Activated CD4-positive, alpha-beta T cell treated with anti-CD3 and anti-CD28 coated beads, Interleukin-2, amount 50 U/mL, for 1 hour (primary cell): ENCODE measurements at places on chromosomes 13 and 19.
A peak's percentile ranks its signal among the peaks of the same experiment; 100 is the strongest.

DNA sequence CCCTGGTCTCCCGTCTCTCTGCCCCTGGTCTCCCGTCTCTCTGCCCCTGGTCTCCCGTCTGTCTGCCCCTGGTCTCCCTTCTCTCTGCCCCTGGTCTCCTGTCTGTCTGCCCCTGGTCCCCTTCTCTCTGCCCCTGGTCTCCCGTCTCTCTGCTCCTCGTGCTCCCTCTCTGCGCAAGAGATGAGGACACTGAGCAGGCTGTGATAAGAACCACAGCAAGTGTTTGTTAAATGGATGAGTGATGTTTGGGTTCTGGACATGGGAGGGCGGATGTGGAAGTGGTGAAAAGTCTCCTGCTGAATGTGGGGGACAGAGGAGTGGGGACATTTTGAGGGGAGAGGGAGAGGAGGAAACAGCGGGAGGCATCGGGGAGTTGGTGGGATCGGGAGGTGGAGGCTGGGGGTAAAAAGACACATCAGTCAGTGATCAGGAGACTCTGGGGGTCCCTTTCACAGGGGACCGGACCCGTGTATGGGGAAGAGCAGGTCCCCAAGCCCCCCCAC lies 8.0 kb downstream of the NPAS1 start:
- no peak for DNase-seq

GRCh38 chr13:39047560-39047959 lies 9.3 kb downstream of the NHLRC3 start:
- DNase-seq: no peak

DNA sequence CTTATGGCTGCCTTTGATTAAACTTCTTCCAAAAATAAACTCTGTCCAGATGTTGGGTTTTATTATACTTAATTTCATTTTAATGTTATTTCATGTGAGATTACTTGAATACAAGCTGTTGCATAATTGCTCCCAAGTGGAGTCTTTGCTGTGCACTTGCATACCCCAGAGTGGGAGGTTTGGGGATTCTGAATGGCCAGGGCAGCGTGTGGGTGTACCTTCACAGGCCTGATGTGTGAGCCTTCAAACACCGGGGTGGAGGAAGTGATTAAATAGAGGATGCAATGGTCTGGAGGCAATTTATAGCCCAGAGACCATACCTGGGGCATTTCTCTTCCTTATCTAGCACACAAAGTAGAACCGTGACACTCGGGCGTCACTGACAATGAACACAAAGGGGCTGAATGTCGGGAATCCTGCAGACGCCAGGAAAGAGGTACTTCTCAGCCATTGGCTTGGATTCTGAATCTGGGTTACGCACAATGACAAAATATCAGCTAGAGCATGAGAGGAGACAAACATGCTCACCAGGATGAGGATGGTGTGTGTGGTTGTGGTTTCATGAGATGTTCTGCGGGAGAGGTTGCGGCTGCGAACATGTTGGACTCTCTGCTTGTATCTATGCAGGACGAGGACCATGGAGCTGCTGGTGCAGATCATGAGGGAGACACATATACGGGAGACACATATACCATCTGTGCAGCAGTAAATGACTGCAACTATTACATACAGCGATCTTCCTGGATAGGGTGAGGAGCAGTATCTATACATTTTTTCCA lies 7.1 kb upstream of the LILRA5 start:
- no peak for DNase-seq

GRCh38 chr19:435056-435706 lies 25.7 kb downstream of the SHC2 start:
- no peak for DNase-seq

- no peak for DNase-seq
Observed at GRCh38 chr19:49767967-49768581, 1.3 kb downstream of the AP2A1 start.

DNA sequence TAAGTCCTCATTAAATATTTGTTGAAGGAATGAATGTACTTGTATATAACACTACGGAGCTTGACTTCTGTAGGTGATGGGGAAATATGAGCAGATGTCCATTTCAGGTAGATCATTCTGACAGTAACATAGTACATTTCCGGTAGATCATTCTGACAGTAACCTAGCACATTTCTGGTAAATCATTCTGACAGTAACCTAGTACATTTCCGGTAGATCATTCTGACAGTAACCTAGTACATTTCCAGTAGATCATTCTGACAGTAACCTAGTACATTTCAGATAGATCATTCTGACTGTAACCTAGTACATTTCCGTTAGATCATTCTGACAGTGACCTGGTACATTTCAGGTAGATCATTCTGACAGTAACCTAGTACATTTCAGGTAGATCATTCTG lies 2.5 kb downstream of the PHF11 start:
- DNase-seq: no peak

DNA sequence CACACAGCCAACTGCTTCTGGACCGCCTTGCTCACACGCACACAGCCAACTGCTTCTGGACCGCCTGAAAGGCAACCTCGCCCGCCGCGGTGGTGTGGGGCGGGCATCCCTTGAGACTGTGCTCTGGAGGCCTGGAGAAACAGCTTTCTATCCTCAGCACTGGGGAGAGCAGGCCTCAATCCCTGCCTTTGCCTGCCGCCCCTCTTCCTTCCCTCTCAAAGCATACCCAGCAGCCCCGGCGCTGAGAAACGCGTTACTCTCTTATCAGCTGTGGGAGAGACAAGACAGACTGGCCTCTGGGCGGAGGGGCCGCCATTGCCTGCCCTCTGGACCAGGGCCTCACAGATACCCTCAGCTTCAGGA lies 2.9 kb downstream of the LIPE start:
- DNase-seq: no peak

- DNase-seq: no peak
Observed at GRCh38 chr13:45446181-45446580, 18.6 kb upstream of the COG3 start.

DNA sequence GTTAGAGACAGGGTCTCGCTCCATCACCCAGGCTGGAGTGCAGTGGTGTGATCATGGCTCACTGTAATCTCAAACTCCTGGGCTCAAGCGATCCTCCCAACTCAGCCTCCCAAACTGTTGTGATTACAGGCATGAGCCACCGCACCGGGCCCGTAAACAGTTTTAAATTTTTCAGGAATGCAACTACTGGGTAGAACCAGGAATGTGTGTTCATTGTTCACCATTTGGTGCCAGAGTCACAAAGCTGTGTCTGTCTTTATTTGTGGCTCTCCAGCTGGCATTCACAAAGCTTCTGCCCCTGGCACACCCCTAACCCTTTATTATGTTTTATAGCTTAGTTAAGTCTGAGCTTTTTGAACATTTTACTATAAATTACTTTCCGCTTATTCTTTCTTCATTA lies 19.8 kb upstream of the ACP7 start:
- DNase-seq: no peak

DNA sequence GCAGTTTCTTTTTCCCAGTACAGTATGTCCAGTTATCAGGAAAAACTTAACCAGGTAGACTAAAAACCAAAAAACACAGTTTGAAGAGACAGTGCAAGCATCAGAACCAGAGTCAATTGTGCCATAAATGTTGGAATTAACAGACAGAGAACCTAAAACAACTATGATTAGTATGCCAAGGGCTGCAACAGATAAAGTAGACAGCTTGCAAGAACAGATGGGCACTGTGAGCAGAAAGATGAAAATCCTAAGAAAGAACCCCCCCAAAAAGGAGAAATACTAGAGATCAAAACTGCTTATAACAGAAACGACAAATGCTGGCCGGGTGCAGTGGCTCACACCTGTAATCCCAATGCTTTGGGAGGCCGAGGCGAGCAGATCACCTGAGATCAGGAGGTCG lies 47.1 kb upstream of the KLF5 start:
- no peak for DNase-seq

GRCh38 chr13:28459911-28460310 lies 35.0 kb downstream of the FLT1 start:
- no peak for DNase-seq

DNA sequence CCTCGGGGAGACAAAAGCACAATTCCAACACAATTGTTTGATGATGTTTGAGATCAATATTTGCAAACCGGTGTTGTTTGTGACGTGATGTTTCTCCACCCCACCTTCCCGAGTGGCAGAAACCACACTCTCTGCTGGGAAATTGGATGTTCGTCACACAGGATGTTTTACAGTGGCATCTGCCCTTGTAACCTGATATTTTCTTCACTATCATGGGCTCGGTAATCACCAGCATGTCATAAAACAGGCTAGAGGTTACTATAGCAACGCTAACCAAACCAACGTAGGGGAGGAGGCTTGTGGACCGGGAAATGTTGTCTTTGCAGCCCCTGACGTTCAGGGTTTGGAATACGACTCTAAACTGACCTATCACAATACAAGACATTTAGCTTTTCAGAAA lies 454.5 kb downstream of the IRS2 start:
- no peak for DNase-seq

DNA sequence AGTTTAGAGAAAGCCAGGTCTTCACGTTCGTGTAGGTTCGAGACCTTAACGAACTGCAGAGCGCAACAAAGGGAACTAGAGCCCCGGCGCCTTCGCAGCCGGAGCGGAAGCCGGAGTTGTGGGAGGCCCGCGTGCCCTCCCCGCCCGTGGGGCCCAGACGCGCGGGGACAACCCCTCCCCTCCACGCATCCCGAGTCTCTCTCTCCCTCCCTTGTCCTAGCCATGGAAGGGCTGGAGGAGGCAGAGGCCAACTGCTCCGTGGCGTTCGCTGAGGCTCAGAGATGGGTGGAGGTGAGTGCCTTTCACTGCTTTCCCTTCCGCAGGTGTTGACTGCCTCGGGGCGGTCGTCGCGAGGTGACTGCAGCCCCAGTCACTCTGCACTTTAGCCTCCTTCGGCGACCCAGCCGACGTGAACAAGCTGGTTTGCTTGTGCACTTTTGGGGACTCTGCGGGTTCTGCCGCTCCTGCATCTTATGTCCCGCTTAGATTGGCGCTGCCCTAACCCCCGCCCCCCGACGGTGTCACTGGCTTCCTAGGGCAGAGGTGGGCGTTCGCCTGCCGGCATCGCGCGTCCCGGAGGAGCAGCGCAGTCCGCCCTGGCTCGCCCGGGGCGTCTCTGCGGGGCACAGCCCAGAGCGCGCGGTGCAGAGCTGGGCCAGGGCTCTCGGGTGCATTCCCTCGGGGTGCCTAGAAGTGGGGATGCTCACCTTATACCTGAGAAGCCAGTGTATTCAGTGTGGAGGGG lies 478 bp downstream of the LMO7 start:
- DNase-seq: peak; percentile 38

DNA sequence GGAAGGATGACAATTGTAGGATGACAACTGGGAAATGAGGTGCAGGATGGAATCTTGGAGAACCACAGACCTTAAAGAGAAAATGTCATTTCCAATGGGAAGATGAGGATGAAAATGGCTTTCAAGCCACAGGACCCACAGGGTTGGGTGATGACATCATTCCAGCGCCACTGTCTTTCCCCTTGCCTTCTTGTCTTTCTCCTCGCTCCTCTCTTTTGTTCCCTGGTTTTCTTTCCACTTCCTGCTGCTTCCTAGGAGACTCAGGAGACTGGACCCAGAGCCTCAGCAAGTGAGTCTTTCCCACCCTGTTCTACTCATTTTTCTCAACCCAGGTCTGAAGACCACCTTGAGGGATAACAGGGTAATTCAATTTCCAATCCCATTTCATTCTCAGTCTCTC lies 548.8 kb downstream of the FGF9 start:
- DNase-seq: no peak

DNA sequence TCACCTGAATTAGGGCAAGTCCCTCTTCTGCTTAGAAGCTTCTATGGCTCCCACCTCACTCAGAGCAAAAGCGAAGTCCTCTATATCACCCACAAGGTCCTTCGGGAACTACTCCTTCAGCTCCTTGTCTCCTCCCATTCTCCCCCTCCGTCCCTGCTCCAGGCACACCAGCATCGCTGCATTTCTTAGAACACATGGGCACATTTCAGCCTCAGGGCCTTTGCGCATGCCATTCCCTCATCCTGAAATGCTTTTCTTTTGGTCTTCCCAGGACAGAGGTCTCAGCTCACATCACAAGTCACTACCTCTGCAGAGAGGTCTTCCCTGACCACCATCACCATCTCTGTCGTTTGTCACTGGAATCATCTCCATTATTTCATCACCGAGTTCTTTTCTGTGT lies 4.0 kb downstream of the S1PR5 start:
- no peak for DNase-seq

GRCh38 chr13:42364613-42365000 lies 92.7 kb downstream of the AKAP11 start:
- no peak for DNase-seq

- DNase-seq: no peak
Observed at GRCh38 chr19:6766357-6767080, 716 bp downstream of the SH2D3A start.

DNA sequence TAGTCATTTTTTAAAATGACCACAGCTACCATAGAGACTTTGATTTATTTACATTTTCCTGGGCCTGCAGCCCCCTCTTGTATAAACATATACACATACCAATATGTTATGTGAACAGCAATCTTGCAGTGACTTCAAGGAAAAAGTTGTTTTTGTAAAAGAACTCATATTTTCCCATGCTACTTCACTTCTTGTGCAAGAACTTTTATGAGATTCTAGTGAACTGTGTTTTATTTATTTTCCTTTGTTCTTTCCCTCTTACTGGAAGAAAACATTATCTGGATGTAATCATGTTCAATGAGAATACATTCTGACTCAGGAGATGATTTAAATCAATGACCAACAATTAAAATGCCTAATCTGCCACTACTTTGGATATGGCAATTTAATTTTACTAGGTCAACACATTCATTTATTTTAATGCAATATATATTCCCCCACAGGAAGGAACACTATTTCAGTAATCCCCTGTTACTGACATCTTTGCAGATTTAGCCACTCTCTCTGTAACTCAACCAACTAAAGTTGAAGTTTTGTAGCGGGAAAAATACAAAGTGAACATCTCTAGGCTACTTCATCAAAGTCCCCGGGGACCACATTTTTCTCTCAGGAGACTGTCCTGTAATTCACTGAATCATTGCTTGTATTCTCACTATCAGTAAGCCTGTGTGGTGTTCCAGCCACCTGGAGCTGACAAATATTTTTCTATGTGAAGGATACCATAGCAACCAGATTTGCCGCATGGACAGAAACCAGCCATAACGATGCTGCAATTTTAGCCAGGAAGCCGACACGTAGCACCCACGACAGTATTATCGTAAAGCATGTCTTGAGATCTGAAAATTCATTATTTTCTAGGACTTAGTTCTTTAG lies 90.5 kb downstream of the STARD13 start:
- no peak for DNase-seq

- DNase-seq: peak; percentile 57
Observed at GRCh38 chr19:55305491-55305890, 19.6 kb downstream of the TMEM150B start.
